Colonic mucosa (tissue), 4 donors: ENCODE measurements at places on chromosomes 3 and 15. TPM values are rescaled to one million over a fixed set of nuclear protein-coding genes. Genes with fewer than 3 reads are reported as not detected.
A peak's percentile ranks its signal among the peaks of the same experiment; 100 is the strongest.

The ITGA11 gene
- total RNA-seq: 2.4 TPM

The RAB6B gene
- 5.6 TPM for total RNA-seq

The TM4SF1 gene
- 48.7 TPM for total RNA-seq

The PLSCR2 gene
- total RNA-seq: 0.94 TPM

DNA sequence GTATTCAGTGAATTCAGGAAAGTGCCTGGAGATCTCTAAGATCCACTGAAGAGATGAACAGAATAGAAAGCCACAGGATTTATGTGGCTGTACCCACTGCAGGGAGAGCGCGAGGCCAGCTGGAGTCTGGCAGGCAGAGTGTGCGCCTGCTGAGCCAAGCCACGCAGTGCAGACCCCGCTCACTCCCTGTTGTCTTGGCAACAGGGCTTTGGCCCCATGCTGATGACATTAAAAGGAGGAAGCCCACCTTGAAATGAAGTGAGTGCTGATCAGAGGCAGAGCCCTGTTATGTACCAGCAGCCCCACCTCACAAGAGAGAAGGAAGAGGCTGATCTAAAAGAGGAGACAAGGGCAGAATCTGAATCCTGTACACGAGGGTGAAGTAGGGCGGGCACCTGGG, 36.7 kb downstream of the PXYLP1 start:
- H3K27ac ChIP-seq: no peak overlapping the region
- no peaks in the 10 kb centered on the region for H3K4me1 ChIP-seq
- H3K36me3 ChIP-seq: no peaks in the 10 kb centered on the region
- no peaks in the 10 kb centered on the region for H3K27me3 ChIP-seq
- DNase-seq: no peak

GRCh38 chr3:49908373-49909199, 4.9 kb upstream of the MST1R start:
- DNase-seq: no peak
- H3K27ac ChIP-seq: no peak overlapping the region
- peaks cover 23% of the 10 kb centered on the region for H3K4me1 ChIP-seq
- H3K27me3 ChIP-seq: no peaks in the 10 kb centered on the region
- H3K4me3 ChIP-seq: no peak overlapping the region
- H3K36me3 ChIP-seq: no peaks in the 10 kb centered on the region

DNA sequence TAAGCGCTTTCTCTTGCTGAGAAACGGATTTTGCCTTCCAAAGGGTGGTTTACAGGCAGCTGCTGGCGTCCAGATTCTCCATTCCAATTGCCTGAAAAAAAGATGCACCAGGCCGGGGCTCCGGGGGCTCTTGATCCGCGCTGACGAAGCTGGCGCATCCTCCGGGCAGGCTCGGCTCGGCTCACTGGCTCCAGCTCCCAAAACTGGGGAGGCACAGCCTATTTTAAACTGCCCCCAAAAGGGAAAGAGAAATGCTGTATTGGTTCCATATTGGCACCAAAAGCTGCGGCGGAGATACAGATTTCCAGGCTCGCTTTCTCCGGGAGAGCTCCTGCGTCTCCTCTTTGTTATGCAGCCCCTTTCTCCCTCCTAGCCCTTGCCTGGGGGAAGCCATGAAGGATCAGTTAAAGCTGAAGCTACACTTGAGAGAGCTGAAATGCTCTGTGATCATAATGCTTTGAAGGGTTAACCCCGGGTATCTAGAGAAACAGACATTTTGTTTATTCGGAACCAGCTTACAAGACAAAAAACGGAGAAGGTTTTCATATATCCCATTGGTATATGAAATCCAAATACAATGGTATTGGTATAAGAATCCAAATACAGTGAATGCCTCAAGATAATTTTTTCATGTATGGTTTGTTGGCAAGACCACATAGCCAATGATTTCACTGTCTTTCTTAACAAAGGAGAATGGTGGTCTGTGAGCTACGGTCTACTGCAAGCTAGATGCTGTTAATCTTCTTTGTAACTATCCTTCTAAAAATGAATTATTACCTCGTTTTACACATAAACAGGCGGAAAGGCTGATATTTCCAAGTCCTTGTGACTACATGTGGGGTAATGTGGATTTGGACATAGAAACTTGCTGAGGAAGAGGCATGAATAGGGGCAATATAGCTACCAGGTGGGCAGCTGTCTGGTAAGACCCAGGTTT, 693 bp downstream of the CD200 start:
- peak overlapping the region; percentile 53 for H3K4me3 ChIP-seq
- peak; percentile 35 for DNase-seq
- H3K36me3 ChIP-seq: no peaks in the 10 kb centered on the region

DNA sequence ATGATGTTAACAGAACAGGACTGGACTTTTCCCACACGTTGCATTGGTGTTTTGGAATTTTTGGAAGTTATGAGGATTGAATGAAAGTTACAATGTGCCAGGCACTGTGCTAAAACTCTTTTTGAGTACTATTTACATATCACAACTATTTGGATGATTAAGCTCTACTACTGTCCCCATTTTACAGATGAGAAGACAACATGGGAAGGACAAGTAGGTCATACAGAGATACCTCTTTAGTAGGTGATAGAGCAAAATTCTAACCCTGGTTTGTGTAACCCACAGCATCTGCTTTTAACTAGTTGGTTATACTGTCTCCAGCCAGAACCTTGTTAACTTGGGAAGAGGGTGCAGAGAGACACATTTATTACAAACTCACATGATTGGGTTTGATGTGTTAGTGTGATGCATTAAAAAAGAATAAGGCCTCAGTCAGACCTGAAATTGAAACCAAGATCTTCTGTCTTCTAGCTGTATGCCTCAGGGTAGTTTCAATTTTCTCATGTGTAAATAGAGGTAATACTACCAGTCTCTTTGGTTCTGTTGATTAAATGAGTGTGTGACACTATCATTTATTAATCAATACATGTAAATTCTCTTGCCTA, 1.4 kb downstream of the NDUFB4 start:
- H3K4me1 ChIP-seq: peaks cover 9% of the 10 kb centered on the region
- H3K27me3 ChIP-seq: no peaks in the 10 kb centered on the region
- H3K27ac ChIP-seq: peak overlapping the region; percentile 5
- H3K4me3 ChIP-seq: peak overlapping the region; percentile 64
- H3K36me3 ChIP-seq: no peaks in the 10 kb centered on the region

DNA sequence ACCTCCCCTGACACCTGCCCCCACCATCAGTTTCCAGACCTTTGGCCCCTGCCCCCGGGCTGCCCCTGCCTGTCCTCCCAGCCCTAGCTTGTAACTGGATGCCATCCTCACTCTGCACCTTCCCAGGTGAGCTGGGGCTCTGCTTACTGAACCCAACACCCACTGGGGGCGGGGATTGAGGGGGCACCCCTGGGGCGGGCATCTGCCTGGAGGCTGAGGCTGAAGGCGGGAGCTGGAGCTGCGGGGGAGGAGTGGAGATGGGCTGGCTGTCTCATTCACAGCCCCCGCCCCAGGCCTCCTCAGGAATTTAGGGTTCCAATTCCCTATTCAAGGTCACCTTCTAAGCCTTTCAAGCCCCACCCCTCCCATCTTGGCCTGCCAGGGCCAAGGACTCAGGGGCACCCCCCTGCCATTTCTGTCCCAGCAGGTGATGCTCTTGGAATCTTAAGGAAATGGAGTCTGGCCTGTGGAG, 17.7 kb downstream of the PIF1 start:
- no peaks in the 10 kb centered on the region for H3K27me3 ChIP-seq
- DNase-seq: no peak
- no peaks in the 10 kb centered on the region for H3K4me1 ChIP-seq

DNA sequence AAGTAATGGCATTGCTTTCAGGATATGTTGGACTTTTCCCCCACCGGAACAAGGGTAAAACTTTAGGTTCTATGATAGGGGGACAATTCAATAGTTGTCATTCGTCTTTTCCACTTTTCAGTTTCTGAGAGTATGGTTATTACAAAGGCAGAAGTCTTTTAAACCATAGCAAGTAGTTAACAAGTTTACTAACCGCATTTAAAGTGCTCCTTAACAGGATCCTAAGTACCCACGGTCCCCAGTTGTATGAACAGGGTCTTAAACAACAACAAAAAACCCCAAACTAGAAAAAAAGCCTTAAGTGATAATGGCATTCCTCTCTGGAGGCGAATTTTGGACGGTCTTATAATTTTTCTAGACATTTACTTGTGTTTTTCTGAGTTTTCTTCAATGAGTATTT, 831 bp downstream of the IFT57 start:
- H3K4me3 ChIP-seq: peak overlapping the region; percentile 65
- no peaks in the 10 kb centered on the region for H3K4me1 ChIP-seq
- DNase-seq: no peak
- H3K36me3 ChIP-seq: no peaks in the 10 kb centered on the region
- no peaks in the 10 kb centered on the region for H3K27me3 ChIP-seq

DNA sequence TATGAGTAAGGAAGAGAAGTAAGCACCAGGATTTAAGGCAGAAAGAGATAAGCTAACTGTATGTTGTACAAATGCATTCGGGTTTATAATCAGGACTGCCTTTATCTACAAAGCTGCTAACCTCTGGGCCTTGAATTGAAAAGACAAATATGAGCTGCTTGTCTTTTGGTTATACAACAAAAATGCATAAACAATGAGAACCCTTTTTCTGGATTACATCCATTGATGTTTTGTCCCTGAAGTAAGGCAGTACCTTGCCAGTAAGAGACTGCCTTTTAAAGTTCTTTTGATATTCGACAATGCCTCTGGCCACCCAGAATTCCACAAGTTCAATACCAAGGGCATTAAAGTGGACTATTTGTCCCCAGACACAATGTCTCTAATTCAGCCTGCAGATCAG, 280.7 kb downstream of the ZNF621 start:
- H3K27ac ChIP-seq: no peak overlapping the region
- H3K36me3 ChIP-seq: no peaks in the 10 kb centered on the region
- H3K27me3 ChIP-seq: no peaks in the 10 kb centered on the region
- H3K4me1 ChIP-seq: no peaks in the 10 kb centered on the region
- DNase-seq: no peak

DNA sequence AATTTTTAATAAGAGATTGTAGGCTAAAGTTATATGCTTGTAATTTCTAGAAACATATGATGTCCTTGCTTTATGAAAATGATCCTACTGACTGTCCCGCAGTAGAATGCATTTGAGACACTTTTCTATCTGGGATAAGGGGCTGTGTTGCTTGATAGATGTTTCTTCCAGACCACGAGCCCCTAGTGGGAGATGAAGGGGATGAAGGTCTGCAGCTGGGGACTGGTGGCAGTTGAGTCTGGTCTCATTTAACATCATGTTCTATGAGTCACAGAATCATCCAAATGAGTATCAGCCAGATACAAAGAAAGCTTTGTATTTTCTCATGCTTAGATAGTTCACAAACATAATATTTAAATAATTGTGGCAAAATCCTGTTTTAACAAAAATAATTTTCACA, 84.3 kb upstream of the PRTG start:
- no peak overlapping the region for H3K27ac ChIP-seq
- H3K36me3 ChIP-seq: no peaks in the 10 kb centered on the region
- no peaks in the 10 kb centered on the region for H3K27me3 ChIP-seq
- no peak overlapping the region for H3K4me3 ChIP-seq
- no peak for DNase-seq
- H3K4me1 ChIP-seq: no peaks in the 10 kb centered on the region

DNA sequence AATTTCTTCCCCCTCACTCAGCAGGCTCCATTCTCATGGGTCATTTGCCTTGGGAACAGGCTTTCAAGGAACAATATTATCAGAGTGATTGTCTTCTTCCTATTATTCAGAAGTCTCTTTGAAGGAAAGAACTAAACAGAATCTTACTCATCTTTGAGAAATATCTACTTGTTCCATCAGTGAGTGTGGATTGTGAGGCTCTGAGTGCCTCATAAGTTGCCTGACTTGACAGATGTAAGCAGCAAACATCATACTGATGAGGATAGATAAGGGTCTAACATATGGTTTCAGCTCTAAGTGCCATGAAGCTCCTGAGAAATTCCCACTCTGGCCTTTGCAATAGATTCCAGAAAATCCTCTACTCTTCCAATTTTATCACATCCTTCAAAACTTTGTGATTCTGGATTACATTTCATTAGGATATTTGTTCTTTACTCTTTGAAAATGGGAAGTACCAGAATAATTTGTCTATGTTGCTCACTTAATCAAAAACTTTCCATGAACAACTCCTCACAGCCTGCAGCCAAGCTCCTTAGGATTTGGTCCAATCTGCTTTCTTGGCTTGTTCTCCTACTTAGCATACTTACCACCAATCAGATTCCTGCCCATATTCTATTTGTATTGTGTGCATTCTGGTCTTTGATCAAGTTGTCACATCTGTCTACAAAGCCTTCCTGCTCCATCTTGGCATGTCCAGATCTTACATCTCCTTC, 120.1 kb downstream of the RPL22L1 start:
- no peak overlapping the region for H3K4me3 ChIP-seq
- no peaks in the 10 kb centered on the region for H3K27me3 ChIP-seq
- peaks cover 4% of the 10 kb centered on the region for H3K4me1 ChIP-seq
- H3K27ac ChIP-seq: no peak overlapping the region
- no peak for DNase-seq

- no peaks in the 10 kb centered on the region for H3K4me1 ChIP-seq
- H3K27ac ChIP-seq: no peak overlapping the region
- no peak for DNase-seq
- no peaks in the 10 kb centered on the region for H3K36me3 ChIP-seq
Observed at GRCh38 chr15:29345549-29346525, 76.2 kb upstream of the NSMCE3 start.

GRCh38 chr3:68271145-68271544, 616.7 kb upstream of the SUCLG2 start:
- H3K4me3 ChIP-seq: no peak overlapping the region
- no peaks in the 10 kb centered on the region for H3K4me1 ChIP-seq
- no peaks in the 10 kb centered on the region for H3K27me3 ChIP-seq

DNA sequence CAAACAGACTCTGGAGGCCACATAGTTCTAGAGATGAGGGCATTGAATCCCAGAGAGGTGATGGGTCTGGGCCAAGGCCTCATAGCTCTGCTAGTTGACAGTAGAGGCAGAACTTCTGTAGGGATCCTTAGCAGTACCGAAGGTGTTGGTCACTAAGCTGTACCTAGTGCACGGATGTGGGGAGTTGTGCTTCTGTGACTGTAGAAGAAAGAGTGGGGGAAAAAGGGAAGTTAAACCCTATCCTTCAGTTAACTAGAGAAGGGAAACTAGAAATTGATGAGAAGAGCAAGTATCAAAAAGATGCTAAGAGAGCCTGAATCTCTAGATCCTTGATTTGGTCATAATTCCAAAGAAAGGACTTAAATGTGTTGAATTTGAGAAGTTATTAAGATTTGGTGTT, 186.7 kb downstream of the NFKBIZ start:
- H3K36me3 ChIP-seq: no peaks in the 10 kb centered on the region
- H3K4me3 ChIP-seq: no peak overlapping the region
- H3K4me1 ChIP-seq: no peaks in the 10 kb centered on the region
- H3K27me3 ChIP-seq: no peaks in the 10 kb centered on the region

- no peak for DNase-seq
- H3K4me3 ChIP-seq: no peak overlapping the region
- no peaks in the 10 kb centered on the region for H3K4me1 ChIP-seq
- H3K27ac ChIP-seq: no peak overlapping the region
- no peaks in the 10 kb centered on the region for H3K36me3 ChIP-seq
Observed at GRCh38 chr3:193052354-193053045, 134.8 kb upstream of the MB21D2 start.

GRCh38 chr15:67114846-67115585, 49.6 kb downstream of the SMAD3 start:
- H3K4me1 ChIP-seq: peaks cover 18% of the 10 kb centered on the region
- no peak for DNase-seq
- no peaks in the 10 kb centered on the region for H3K27me3 ChIP-seq
- no peaks in the 10 kb centered on the region for H3K36me3 ChIP-seq
